ENCODE measurements at places on chromosomes 5 and 9.

DNA sequence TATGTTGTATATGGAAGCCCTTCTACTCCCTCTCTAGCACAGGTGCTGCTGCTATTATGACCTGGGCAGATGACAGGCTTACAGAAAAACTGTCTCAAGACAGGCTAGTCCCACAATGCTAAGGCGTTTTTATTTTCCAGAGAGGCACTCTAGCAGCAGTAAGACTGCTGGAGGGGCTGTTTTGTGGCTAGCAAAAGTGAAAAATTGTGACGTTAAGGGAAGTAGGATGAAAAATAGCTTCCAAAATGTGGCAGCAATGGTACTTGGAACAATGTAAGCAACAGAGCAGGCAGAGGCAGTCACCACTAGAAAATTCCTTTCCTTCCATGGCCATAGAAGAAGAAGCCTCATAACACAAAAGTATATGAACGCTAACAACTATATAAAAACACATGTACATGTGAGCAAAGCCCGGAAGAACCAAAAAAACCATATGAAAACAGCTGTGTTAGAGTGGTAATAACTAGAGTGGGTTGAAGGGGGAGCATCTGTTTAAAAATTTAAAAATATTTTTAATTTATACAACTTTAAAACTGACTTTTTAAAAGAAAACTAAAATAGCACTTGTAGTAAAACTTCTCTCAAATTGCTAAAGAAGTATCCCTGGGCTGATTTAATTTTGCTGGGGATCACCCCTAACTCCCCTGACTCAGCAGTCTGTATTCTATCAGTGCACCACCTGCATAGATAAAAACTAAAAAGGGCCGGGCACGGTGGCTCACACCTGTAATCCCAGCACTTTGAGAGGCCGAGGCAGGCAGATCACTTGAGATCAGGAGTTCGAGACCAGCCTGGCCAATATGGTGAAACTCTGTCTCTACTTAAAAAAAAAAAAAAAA lies 30.6 kb downstream of the CLINT1 start:
- no peak for DNase-seq

DNA sequence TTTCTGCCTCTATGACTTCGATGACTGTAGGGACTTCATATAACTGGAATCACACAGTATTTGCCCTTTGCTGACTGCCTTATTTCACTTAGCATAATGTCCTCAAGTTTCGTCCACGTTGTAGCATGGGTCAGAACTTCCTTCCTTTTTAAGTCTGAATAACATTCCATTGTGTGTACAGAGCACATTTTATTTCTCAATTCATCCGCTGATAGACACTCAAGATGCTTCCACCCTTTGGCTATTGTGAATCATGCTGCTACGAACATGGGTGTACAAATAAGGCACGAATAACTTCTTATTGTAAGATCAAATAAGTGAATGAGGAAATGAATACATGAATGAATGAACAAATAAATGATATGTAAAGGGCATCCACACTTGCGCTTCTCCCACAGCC lies 13.0 kb downstream of the BARX1 start:
- DNase-seq: no peak

DNA sequence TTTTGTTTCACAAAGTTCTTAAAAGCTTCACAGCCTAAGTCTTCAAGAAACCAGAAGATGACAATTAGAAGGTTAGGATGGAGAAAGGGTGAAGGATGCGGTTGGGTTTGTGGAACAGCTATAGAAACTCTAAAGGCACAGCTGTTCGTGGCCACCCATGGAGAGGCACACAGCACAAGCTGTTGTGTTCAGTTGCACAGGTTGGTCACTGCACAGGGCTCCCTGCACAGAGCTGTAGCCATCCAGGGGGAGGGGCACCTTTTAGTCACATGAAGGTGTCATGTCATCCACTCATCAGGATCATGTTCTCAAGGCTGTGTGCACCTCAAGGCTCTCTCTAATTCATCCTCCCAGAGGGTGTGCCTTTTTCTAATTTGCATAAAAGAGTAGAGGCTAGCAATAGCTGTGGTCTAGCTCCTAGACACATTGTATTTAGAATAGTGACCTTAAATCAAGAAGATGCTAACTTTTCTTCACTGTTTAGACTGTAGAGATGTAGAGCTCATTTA lies 5.0 kb upstream of the RASGRF2 start:
- DNase-seq: no peak

DNA sequence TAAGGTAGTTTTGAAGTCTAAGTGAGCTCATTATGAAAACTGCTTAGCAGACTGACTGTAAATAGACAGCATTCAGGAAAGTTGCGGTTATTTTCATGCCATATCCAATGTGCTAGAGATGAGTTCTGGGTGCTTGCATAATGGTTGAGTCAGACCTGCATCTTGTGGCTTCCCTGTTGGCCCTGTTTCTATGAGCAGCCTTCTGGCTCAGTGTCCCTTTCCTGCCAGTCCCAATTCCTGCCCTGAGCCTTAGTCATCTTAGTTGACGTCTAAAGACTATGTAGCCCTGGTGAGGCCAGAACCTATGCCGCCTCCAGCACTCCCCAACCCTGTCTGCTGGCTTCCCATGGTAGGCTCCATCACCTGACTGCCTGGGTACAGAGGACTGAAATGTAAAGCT lies 76.3 kb upstream of the TNFSF8 start:
- DNase-seq: no peak

GRCh38 chr5:172902497-172903472 lies 56.4 kb upstream of the RPL26L1 start:
- DNase-seq: no peak

- DNase-seq: no peak
Measured at GRCh38 chr5:74017112-74017511, 391.1 kb downstream of the ARHGEF28 start.

DNA sequence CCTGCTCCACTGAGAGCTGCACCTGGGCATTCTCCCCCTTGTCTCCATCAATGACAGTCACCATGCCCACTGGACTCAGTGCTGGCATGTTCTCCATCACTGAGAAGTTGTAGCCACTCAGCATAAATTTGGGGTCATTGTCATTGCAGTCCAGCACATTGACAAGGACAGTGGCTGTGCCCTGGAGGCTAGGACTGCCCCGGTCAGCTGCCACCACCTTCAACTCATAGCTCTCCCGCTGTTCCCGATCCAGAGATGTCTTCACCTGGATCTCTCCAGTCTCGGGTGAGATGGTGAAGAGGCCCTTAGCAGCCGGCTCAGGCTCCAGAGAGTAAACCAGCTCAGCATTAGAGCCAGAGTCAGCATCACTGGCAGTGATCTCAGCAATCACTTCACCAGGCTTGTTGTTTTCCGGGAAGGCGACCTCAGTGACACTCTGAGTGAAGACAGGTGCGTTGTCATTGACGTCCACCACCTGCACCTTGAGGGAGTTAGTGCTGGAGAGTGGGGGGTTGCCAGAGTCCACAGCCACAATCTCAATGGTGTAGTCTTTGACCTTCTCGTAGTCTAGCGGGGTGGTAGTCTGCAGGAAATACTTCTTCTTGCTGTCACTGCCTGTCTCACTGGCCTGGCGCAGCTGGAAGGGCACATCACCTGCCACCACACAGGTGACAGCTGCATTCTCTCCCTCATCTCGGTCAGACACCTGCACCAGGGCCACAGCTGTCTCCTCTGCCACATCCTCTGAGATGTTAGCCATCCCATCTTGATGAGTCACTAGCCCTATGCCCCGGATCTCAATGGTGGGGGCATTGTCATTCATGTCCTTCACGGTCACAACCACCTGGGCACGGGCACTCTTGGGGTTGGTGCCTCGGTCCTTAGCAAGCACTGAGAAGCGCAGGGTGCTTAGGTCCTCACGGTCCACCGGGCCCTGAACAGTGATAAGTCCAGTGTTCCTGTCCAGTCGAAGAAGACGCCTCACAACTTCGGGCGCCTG lies 13.5 kb downstream of the PCDH1 start:
- DNase-seq: no peak

GRCh38 chr5:136631186-136631585 lies 265.8 kb upstream of the TRPC7 start:
- no peak for DNase-seq

- no peak for DNase-seq
Measured at GRCh38 chr9:109107402-109108240, 12.1 kb downstream of the TMEM245 start.

DNA sequence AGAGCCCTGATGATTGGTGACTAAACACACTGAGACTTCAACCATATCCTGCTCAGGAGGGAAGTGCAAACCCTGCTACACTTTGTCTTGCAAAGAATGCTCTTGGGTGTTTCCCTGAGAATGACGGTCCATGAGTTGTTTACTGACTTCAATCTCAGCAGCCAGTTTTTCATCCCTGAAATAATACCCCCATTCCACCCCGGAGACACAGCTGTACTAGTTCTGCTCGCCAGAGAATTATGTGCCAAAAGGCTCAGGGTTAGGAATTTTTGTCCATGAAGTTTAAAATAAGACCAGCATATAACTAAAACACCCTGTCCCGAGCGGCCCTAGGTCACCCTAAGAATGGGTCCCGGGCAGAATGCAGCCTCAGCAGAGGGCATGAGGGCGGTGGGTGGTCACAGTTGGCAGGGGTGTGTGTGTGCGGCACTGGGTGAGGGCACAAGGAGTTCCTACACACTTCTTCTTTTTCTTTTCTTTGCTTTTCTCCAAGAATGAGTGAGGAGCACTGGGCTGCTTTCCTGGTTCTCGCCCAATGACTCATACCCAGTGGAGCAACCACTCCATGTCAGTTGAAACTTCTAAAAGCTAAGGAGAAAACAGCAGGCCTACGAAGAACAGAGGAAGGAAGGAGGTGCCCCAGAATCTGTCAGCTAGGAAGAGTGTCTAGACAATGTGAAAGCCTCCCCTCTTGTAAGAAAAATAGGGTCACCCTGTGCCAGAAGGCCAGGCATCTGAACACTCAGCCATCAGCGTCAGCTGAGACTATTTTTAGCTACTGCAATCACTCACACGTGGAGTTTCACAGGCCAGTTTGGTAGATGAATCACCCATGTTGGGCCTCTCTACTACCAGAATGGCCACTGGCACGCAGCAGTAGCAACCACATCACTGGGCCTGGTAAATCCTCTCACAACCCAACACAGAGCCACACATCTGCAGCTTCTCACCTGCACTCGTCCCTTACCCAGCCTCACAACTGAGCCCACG lies 105.9 kb downstream of the DPYSL3 start:
- DNase-seq: peak; percentile 20

DNA sequence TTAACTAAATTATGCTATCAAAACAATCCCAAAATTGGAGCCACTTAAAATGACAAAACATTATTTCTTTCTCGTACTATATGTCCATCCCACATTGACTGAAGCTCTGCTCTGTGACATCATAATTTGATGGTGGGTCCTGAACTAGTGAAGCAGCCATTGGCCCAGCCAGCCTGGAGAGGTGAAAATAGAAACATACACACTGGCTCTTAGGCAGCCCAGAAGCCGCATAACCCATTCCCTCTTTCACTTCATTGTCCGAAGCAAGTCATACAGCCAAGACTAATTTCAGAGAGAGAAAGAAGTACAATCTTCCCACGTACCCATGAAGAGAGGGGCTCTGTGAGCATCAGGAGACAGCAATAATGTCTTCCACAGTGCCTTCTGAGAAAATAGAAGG lies 342.5 kb downstream of the NFIB start:
- DNase-seq: no peak
